NCI-H2081 treated with DMSO at 0.1 percent for 48 hours (cell line): ENCODE measurements at places on chromosomes 7 and 10.

DNA sequence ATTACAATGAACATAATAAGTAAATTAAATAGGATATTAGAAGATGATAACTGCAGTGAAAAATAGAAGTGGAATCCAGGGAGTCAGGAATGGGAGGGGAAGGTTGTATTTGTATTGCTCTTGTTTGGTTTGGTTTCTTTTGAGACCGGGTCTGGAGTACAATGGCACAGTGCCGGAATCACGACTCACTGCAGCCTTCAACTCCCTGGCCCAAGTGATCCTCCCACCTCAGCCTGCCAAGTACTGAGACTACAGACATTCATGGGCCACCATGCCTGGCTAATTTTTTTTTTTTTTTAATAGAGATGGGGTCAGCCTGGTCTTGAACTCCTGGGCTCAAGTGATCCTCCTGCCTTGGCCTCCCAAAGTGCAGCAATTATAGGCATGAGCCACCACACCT, 59.9 kb upstream of the LRRC4 start:
- no peak for DNase-seq

- DNase-seq: no peak
Measured at GRCh38 chr7:25565949-25566348, 337.7 kb upstream of the NPVF start.

DNA sequence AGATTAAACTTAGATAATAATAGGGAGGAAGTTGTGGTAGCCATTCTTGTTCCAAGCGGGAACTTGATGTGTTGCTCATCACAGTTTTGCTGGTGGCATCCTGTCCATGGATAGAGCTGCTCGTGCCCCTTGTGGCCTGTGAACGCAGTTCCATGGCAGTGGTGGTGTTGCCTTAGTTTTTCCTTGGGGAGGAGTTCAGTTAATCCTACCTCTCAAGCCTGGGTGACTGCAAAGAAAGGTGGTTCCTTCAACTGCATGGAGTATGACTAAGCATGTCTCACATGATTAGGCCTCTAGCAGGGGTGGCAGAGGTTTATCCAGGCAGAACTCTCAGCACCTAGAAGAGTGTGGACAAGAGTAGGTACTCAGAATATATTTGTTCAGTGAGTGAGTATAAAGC, 99.7 kb downstream of the MAPK8 start:
- DNase-seq: no peak

- DNase-seq: no peak
Measured at GRCh38 chr10:35769795-35770194, 127.7 kb upstream of the FZD8 start.

DNA sequence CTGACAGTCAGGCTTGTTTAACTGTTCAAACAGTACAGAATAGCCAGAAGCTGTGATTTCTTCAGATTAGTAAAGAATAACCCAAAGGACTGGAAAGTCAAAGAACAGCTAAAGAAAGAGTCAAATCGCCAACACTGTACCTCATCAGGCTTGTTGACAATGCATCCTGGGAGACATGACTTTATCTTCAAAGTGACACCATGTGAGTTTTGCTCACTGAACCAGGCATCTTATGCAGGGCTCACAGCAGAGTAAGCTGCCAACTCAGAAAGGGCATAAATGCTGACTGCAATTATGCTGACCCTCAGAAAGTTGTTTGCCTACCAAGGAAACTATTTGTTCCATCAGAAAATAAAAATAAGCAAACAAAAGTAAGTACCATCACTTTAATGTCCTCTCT, 96.4 kb downstream of the MAGI2 start:
- DNase-seq: no peak

DNA sequence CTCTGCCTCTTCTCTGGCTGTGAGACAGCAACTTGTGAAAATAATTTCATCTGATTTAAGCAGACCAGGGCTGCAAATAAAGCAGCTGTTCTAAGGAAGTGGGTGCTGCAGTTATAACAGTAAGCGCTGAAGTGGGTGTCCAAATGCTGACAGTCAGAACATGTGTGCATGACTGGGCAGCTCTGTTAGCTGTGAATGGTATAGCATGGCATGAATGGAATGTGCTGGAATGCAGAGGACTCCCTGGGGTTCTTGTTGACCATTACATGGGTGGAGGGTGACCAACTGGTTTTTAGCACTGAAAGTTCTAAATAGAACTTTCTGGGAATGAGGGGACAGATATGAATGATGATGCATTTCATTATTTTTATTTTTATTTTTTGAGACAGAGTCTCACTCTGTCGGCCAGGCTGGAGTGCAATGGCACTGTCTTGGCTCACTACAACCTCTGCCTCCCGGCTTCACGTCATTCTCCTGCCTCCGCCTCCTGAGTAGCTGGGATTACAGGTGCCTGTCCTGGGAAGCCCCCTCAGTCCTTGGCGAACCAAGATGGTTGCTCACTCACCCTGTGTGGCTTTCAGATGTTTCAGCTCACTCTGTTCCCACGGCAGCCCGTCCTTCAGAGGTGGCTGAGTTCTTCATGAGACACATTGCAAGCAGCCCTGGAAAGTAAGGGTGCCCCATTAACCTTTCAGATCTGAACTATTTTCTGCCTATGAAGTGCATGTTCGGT, 319.8 kb upstream of the PHYHIPL start:
- DNase-seq: no peak

GRCh38 chr7:43879477-43879876, 10.2 kb upstream of the MRPS24 start:
- no peak for DNase-seq

DNA sequence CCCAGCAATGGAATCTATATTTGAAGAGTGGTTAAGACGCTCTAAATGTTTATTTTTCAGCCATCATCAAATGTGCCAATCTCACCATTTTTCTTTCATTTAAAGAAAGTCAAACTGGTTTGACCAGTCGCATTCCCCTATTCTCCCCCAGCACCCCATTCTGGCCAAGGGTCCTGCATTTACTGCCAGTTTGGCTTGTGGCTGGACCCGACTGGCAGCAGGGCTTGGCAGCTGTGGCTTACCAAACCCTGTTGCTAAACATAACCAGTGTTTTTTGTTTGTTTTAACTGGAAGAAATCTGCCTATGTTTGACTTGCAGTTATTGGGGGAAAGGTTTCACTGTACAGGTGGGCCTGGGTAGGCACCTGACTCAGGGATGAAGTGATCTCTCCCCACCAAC, 116.3 kb downstream of the CYP26A1 start:
- DNase-seq: no peak

DNA sequence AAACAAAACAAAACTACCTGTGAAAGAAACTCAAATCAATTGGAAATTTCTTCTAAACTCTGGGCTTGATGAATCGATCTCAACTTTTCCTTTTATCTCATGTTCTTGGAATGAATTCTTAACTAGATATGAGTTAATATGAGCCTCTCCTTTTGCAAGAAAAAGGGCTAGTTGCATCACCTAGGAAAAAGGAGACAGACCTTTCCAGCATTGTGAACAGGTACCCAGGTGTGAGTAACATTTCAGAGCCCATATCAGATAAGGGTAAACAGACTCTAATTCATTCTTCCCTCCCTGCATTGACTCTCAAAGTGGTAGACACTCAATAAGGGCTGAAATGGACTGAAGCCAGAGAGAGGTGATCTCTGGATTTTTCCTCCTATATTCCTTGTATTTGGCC, 103.8 kb upstream of the AGR3 start:
- no peak for DNase-seq

GRCh38 chr10:58577437-58577777, 64.7 kb downstream of the BICC1 start:
- DNase-seq: no peak

- DNase-seq: no peak
Measured at GRCh38 chr7:41818765-41819398, 116.0 kb upstream of the INHBA start.

DNA sequence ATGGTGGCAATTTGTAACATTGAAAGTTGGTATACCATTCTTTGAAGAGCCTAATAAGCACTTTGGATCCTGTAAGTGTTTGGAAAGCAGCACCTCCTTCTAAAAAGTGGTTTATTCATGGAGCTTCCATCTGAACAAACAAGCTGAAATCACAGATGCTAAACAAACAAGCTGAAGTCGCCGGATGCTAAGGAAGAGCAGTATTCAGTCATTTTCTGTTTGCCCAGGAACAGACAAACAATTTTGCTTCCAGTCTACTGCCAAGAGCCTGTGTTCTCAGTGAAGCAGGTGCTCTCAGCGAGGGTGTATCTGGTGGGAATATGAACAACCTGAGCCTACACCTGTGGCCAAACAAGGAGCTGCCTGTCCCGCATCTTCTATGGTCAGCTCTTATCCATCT, 6.3 kb downstream of the COL28A1 start:
- DNase-seq: peak; percentile 59

DNA sequence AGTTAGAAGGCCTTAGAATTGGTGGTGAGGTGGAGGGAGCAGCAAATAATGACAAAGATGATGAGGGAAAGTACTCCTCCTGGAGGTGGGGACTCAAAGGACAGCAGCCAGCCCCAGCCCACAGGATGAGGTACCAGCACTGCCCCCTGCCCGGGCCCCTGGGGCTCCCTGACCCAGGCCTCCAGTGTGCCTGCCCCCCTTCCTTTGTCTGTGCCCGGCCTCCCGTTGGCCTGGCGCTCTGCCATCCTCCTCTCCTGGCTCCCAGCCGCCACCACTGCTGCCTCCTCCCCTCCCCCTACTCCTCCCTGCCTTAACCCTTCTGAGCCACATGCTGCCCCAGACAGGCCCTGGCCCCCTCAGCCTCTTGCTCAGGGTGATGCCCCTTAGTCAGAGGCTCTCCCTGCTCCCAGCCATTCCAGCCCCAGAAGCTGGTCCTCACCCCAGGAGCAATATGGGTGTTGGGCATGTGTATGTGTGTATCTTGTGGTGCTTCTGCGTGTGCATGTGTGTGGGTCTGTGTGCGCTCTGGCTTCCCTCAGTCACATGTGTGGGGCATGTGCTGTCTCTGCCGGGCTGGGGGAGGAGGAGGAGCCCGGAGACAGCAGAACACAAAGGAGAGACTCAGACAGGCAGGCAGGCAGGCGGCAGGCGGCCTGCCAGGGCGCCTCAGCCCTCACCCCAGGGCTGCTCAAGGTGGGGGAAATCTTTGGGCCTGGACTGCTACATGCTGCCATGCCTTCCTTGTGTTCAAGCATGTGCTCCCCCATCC, 2.6 kb downstream of the LDB1 start:
- DNase-seq: no peak

- DNase-seq: no peak
Measured at GRCh38 chr7:34091321-34091917, 186.1 kb downstream of the BMPER start.

GRCh38 chr10:126868371-126868770, 36.9 kb upstream of the DOCK1 start:
- no peak for DNase-seq

DNA sequence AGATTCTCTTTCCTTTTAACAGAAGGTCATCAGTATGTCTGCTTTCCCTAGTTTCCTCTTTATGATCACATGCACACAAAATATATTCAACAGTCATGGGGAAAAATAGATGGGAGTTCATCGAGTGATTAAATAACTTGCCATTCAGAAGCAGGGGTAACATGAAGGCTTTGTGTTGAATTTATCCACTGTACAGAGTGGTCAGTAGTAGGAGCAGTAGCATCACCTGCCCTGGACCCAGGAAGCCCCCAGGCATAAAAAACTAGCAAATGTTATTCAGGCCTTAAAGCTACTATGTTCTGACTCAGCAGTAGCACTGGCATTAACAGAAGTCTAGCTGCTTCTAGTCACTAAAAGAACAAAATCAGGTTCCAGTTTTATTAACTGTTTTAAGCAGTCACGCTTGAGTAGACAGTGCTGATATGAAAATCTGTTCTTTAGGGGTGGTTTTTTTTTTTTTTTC, 31.4 kb upstream of the FAM133B start:
- no peak for DNase-seq

- no peak for DNase-seq
Measured at GRCh38 chr7:131031099-131031868, 296.4 kb upstream of the MKLN1 start.

DNA sequence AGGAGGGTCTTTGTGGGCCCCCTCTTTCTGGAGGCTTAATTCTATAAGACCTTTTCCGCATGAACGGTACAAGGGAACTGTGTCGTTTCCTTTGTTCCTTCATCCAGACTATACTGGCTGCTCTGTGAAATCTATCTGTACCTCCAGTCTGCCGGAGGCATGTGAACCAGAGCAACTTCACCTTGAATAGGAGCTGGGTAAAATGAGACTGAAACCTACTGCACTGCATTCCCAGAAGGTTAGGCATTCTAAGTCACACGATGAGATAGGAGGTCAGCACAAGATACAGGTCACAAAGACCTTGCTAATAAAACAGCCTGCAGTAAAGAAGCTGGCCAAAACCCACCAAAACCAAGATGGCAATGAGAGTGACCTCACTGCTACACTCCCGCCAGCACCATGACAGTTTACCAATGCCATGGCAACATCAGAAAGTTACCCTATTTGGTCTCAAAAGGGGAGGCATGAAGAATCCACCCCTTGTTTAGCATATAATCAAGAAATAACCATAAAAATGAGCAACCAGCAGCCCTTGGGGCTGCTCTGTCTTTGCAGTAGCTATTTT, 36.8 kb upstream of the INPP5F start:
- no peak for DNase-seq

DNA sequence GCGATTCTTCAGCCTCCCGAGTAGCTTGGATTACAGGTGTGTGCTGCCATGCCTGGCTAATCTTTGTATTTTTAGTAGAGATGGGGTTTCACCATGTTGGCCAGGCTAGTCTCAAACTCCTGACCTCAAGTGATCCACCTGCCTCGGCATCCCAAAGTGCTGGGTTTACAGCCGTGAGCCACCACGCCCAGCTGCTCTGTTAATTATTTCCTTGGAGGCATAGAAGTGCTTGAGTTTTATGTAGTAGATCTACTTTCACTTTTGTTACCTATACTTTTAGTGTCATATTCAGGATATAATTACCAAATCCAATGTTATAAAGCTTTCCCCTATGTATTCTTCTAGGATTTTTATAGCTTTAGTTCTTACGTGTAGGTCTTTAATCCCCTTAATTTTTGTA, 1093.0 kb downstream of the GATA3 start:
- DNase-seq: no peak

DNA sequence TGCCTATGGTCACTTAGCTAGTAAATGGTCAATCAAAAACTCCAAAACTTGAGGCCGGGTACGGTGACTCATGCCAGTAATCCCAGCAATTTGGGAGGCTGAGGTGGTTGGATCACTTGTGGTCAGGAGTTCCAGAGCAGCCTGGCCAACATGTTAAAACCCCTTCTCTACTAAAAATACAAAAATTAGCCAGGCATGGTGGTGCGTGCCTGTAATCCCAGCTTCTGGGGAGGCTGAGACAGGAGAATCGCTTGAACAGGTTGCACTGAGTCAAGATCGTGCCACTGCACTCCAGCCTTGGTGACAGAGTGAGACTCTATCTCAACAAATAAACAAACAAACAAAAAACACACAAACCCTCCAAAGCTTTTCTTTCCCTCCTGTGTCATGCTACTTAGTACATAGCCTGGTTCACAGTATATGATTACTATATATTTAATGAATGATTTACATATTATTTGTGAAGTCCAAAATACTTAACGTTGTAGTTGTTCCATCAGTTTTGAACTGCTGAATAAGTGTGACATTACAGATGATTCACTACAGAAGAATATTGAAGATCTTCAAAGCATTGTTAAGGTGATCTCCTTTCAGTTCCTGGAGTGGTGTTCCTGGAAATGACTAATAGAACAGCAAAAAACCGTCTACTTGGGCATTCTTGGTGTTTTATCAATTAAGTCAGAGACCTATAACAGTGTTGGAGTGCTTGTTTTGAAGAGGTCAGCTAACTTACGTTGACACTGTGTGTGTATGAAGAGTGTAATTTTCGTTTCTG, 72.9 kb downstream of the ADK start:
- no peak for DNase-seq

- DNase-seq: peak; percentile 28
Measured at GRCh38 chr7:121547544-121548092, 151.5 kb upstream of the FAM3C start.
